ENCODE measurements at places on chromosomes 7 and 10.

DNA sequence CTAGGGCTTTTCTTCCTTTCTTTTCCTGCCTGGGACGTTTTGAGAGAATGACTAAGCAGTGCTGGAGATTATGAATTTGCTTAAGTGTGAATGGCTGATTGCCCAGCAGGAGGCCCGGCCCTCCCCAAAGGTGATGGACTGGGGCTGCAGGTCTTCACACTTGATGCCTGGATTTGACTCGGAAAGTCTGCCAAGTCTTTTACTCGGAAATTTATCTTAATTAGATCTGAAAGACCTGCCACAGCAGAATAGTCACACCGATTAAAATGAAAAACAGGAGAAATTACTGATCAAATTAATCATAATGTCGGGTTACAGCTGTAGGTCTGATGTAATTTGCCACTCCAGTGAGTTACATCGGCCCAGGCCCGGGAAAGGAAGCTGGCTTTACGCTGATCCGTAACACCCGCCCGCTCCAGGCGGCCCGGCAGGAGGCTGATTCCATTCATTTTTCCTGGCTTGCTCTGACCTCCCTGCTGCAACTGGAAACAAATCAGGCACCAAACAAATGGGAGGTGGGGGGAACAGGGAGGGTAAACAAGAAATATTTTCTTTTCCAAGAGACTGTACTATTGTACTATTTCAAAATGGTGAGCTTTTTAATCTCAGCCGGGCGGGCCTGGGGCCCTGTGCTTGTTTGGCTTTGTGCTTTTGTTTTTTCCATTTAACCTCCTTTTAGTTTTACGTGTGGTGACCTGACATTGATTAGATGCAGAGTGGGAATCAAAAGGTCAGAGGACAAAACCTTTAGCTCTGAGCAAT, 212.4 kb upstream of the YAE1 start:
- no peak overlapping the region for H3K4me3 ChIP-seq
- no peak overlapping the region for H3K27ac ChIP-seq
- peak; percentile 18 for DNase-seq
- H3K4me1 ChIP-seq: peaks cover 7% of the 10 kb centered on the region
- peaks cover 7% of the 10 kb centered on the region for H3K27me3 ChIP-seq
- no peaks in the 10 kb centered on the region for H3K36me3 ChIP-seq

DNA sequence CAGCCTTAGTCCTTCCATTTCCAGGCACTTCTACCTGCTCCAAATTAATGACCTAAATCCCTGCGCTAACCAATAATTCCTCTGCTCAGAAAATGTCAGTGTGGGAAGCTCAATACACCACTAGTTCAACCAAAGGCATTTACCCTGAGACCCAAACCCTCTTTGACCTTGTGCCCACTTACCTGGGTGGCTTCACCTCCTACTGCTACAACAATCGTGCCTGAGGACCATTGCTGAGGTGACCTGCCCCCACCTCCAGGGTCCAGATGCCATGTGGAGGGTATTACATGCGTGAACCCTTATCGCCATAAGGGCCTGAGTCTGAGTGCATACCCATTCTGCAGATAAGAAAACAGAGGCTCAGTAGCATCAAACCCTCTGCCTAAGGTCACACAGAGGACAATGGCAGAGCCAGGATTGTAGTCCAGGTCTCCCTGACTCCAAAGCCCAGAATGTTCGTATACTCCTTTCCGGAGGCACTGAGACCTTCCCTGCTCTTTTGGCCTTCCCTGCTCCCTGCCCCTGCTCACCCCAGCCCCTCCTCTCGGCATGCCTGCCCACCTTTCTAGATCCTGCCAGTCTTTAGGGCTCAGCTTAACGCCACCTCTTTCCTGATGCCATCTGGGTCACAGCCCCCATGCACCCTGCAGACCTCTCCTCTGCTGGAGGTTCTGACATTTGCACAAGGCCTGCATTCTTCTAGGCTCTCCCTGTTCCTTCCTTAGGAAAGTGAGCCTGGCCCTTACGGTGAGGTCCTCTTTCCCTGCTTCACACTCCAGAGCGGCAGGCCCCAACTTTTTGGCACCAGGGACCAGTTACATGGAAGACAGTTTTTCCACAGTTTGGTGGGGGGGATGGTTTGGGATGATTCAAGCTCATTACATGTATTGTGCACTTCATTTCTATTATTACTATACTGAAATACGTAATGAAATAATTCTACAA, 94.9 kb downstream of the CHST15 start:
- H3K4me3 ChIP-seq: no peak overlapping the region
- H3K36me3 ChIP-seq: no peaks in the 10 kb centered on the region
- H3K4me1 ChIP-seq: peaks cover 18% of the 10 kb centered on the region
- peaks cover 28% of the 10 kb centered on the region for H3K27me3 ChIP-seq
- no peak for DNase-seq

- peaks cover 25% of the 10 kb centered on the region for H3K4me1 ChIP-seq
- H3K36me3 ChIP-seq: peaks cover 96% of the 10 kb centered on the region
- no peak overlapping the region for H3K27ac ChIP-seq
- H3K27me3 ChIP-seq: no peaks in the 10 kb centered on the region
Observed at GRCh38 chr7:98913612-98914011, 35.3 kb downstream of the TRRAP start.

DNA sequence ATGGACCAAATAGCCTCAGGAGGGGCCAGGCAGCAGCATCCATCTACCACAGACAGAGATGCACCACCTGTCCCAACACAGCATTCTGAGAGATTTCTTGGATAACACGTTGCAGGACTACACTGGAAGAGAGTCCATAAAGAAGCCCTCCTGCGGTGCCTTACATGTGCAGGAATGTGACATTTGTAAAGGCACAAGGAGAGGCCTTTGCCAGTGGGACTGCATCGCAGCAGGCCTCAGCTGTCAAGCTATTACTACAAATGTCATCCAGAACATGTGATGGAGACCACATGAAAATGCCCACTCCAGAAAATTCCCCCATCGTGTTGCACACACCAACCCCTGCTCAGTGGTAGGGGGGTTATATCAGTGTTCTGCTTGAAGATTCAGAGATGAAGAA, 77.4 kb downstream of the ATXN7L1 start:
- peaks cover 41% of the 10 kb centered on the region for H3K4me1 ChIP-seq
- no peak overlapping the region for H3K27ac ChIP-seq
- DNase-seq: no peak

DNA sequence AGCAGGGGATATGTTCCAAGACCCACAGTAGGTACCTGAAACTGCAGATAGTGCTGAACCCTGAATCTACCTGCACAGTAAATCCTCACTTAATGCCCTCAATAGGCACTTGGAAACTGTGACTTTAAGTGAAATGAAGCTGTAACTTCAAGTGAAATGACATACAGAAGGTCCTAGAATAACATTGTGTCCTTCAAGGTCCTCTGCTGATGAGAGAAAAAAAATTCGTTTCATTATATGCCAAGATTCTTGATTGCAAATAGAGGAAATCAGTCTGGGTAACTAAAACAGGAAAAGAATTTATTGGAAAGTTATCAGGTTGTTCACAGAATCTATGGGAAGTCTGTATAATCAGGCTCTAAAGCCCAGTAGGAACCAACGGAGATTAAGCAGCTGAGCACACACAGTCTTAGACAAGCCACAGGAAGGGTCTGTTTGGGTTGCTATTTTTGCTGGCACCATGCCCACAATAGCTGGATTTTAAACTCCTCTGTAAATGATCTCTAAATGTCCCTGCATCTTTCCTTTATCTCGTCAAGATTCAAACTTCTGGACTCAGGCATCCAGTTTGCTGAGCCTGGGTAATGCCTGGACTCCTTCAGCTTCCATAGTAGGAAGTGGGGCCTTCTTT, 57.5 kb downstream of the EXOC4 start:
- no peak for DNase-seq
- no peaks in the 10 kb centered on the region for H3K27me3 ChIP-seq
- peaks cover 35% of the 10 kb centered on the region for H3K36me3 ChIP-seq
- peak overlapping the region; percentile 11 for H3K27ac ChIP-seq

DNA sequence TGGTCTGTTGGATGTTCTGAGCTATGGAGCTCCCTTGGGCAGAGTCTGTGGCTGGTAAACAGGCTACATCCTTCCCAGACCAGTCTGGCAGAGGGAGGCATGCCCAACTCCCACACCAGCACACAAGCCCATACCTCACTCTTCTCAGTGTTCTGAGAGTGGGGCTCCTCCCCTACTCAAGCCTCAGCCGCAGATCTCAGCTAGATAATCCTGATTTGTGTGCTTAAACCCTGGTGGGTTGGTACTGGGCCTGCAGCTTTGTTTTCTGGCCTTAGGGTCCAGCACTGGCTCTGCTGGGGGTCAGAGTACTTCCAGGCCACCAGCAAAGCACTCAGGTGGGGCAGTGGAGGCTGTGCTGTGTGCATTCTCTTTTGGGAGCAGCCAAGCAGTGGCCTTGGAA, 70.4 kb downstream of the MGAM2 start:
- H3K4me1 ChIP-seq: no peaks in the 10 kb centered on the region
- H3K27me3 ChIP-seq: no peaks in the 10 kb centered on the region
- no peak for DNase-seq
- no peaks in the 10 kb centered on the region for H3K36me3 ChIP-seq
- H3K27ac ChIP-seq: no peak overlapping the region

DNA sequence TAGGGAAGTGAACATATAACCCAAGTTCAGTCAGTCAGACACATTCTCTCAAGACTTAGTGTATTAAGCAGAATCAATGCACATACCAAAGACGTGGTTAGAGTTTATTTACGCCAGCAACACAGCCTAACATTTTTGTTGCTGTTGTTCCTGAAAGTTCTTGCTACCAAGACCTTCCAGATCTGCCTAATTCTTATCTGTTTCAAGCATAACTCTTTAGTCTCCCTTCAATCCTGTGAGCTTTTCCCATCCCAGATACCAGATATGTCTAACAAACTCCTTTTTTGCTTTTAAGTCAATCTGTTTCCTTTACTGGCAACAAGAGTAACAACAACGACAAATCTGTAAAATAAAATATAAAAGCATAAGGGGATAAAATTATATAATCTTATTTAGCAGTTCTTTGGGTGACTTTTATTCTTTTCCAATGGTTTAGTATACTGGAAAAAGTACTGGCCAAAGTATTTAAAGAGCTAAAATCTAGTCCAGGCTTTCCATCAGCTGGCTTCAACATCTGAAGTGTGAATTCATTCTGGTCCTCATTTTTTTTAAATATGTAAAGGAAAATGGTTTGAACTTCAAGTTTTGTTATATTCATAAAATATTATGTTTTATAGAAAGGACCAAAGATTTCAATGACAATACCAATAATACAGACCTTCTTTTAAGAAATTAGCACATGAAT, 193.8 kb downstream of the IMMP2L start:
- no peak overlapping the region for H3K4me3 ChIP-seq
- no peaks in the 10 kb centered on the region for H3K4me1 ChIP-seq
- no peak for DNase-seq
- no peaks in the 10 kb centered on the region for H3K27me3 ChIP-seq

GRCh38 chr10:119313644-119314043, 106.3 kb downstream of the GRK5 start:
- no peak overlapping the region for H3K4me3 ChIP-seq
- DNase-seq: no peak
- peaks cover 96% of the 10 kb centered on the region for H3K4me1 ChIP-seq
- peak overlapping the region; percentile 45 for H3K27ac ChIP-seq

DNA sequence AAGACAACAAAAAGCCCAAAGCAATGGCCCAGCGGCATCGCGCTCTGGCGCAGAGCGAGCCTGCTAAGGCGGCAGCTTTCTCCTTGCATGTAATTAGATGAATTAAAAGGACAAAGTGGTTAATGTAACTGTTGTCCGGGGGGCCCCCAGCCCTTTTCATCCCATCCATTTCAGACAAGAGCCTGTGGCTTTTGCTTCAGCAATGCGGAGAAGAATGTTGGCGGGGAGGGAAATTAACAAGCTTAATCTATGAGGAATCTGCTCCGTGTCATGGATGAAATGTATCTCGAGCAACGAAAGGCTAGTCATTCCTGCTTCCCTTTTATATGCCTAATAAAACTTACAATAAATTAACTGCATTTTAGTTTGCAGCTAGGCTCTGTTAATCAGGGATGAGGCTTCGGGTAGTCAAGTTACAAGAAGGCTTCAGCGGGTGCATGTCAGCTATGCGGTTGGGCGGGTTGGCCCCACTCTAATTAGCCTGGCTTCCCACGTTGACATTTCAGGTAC, 203.3 kb downstream of the BUB3 start:
- H3K4me1 ChIP-seq: no peaks in the 10 kb centered on the region
- H3K27me3 ChIP-seq: peaks cover 21% of the 10 kb centered on the region
- H3K36me3 ChIP-seq: no peaks in the 10 kb centered on the region
- no peak overlapping the region for H3K4me3 ChIP-seq
- H3K27ac ChIP-seq: no peak overlapping the region

DNA sequence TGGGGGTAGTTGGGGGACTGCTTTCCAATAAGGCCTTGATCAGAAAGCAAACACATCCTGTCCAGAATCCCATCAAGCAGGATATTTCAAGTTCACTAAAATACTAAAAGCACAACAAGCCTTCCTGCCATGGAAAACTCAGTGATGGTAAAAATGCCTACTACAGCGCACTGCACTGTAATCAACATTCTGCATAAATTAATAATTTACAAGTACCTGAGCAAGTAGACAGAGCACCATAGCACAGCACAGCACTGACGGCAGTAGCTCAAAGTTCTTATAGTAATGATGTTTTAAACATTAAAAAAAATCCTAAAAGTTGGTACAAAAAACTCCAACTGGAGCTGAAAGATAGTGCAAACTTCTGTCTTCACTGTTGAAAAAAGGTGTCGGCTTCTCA, 120.5 kb downstream of the FANK1 start:
- no peak overlapping the region for H3K27ac ChIP-seq
- H3K27me3 ChIP-seq: peaks cover 8% of the 10 kb centered on the region
- no peaks in the 10 kb centered on the region for H3K36me3 ChIP-seq
- H3K4me3 ChIP-seq: no peak overlapping the region
- no peaks in the 10 kb centered on the region for H3K4me1 ChIP-seq

Data from left ventricle myocardium inferior (tissue), 1 donor.